ENCODE measurements at places on chromosomes 1 and 21. TPM values are rescaled to one million over a fixed set of nuclear protein-coding genes. Genes with fewer than 3 reads are reported as not detected.
A peak's percentile ranks its signal among the peaks of the same experiment; 100 is the strongest.

DNA sequence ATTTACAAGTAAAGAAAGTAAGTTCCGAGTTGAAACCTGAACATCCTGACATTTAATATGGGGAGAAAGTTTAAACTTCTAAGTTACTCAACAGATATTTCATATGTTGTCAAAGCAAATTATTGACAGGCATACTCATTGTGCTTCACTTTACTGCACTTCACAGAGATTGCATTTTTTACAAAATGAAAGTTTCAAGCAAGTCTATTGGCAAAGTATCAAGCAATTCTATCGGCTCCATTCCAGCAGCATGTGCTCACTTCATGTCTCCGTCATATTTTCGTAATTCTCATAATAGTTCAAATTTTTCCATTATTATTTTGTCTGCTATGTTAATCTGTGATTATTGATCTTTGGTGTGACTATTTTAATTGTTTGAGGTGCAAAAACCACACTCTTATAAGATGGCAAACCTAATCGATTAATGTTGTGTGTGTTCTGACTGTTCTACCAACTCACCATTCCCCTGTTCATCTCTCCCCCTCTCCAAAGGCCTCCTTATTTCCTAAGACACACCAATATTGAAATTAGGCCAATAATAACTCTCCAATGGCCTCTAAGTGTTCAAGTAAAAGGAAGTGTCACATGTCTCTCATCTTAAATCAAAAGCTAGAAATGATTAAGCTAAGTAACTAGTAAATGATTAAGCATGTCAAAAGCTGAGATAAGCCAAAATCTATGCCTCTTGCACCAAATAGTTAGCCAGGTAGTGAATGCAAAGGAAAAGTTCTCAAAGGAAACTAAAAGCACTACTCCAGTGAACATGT is 68.2 kb upstream of the BCL9 start:
- no peak for DNase-seq

- DNase-seq, result no peak
Observed at GRCh38 chr1:160567858-160568682, 11.2 kb downstream of the CD84 start.

DNA sequence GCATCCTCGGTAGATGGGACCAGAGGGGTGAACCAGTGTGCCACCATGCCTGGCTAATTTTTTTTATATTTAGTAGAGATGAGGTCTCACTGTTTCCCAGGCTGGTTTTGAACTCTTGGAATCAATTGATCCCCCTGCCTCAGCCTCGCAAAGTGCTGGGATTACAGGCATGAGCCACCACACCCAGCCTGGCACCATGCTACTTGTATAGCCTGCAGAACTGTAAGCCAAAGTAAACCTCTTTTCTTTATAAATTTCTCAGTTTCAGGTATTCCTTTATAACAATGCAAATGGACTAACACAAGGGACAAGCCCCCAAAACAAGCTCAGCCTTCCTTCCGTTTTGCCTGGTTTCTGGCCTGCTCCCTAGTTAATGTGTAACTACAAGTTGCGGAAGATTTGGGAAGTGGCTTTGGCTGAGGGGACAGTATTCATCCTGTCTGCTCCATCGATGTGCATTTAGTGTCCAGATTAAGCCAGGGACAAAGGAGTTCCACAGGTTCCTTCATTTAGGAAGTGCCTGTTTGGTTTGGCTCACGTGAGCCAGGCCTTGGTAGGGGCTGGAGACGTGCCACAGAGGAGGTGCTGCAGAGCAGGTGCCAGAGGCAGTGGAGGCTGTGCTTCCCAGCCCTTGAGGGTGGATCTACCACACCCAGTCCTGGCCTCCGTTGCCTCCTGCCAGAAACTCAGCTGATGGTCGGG is 4.4 kb downstream of the AVPR1B start:
- DNase-seq, result no peak

DNA sequence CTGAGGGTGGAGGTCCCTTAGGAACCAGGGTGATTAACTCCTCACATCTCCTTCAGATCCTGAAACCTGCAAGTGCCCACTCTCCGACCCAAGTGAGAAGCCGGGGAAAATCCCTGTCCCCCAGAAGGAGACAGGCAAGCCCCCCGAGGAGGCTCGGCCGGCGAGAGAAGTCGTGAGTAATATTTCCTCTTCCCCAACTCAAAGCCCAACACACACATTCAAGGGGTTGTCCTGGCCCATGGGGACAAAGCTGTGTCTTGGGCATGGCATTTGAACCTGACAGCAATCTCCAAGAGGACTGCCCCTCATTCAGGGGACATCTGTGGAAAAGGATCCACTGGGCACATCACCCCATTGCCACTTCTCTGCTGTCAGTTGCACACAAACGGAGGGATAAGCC is 23.6 kb downstream of the VASH2 start:
- DNase-seq, result no peak

DNA sequence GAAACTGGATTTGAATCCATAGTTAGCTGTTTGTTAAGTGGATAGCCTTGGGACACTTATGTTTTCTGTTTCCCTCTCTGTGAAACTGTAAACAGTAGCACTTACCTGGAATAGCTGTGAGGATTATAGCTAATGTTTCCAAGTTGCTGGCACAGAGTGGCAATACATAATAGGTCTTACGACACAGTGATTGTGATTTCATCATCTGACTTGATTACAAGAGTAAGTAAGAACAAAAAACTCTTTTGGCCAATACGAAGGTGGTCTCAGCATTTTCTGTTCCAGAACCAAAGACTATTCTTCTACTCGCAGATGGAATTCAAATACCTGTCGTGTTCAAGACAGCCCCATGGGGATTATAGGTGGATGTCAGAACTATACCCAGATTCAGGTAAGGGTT is 2.1 kb downstream of the C8B start:
- DNase-seq, result no peak

GRCh38 chr1:235286667-235287066 is 41.3 kb downstream of the ARID4B start:
- DNase-seq, result no peak

DNA sequence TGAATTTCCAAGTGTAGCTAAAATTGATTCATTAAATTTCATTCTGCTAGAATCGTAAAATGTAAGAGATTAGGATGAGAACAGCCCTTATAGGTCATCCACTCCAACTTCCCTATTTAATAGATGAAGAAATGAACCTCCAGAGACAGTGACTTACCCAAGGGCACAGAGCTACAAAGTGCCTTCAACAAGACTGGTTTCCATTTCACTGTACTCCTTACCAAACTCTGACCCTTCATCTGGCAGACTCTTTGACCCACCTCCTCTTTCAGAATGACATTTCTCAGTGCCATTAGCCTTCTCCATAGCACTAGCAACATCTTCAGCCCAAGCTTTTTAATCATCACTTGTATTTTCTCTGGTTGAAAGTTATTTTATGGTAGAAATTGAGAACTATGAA is 161.3 kb downstream of the NEK7 start:
- DNase-seq, result no peak

GRCh38 chr1:7640350-7640749 is 130.7 kb upstream of the VAMP3 start:
- no peak for DNase-seq

GRCh38 chr1:225891229-225891972 is 2.5 kb upstream of the LEFTY1 start:
- DNase-seq, result no peak

DNA sequence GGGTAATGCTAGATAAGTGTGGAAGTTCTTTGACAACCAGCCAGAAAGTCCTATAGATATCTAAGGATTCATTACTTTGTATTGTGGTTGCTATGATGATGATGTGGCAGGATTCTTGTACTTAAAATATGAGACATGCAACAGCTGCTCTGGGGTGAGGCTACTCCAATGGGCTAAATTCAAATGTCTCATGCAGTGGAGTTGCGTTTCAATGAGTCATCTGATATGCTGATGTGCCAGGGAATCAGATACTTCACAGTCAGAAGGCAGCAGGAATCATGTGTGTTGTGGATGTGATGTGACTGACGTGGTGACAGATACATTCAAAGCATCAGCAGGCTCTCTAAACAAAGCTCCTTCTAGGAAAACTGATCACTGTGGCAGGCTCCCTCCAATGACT is 66.5 kb downstream of the TSEN15 start:
- no peak for DNase-seq

- DNase-seq, result no peak
Observed at GRCh38 chr1:205287767-205288559, 33.6 kb downstream of the NUAK2 start.

DNA sequence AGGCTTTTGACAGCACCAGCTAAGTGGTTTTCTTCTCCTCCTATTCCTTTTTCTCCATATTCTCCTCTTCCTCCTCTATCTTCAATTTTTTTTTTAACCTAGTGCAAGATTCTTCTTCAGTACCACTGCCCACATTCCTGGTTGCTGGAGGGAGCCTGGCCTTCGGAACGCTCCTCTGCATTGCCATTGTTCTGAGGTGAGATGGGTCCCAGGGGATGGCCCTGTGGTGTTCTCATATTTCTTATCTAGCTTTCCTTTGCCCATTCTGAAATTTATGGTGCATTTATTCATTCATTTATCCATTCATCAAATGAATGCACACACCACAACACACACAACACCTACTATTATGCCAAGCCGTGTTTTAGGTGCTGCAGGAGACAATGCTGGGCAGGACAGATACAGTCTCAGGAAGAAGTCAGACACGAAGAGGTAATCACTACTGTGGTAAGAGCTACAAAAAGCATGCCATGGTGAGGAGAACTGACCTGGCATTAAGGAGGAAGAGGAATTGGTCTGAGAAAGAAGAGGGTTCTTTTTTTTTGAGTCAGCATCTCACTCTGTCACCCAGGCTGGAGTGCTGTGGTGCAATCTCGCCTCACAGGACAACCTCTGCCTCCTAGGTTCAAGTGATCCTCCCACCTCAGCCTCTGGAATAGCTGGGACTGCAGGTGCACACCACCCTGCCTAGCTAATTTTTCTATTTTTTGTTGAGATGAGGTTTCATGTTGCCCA is 47.5 kb upstream of the TDRD10 start:
- no peak for DNase-seq

GRCh38 chr1:22976461-22977243 is 4.0 kb upstream of the LACTBL1 start:
- DNase-seq, result peak; percentile 93

DNA sequence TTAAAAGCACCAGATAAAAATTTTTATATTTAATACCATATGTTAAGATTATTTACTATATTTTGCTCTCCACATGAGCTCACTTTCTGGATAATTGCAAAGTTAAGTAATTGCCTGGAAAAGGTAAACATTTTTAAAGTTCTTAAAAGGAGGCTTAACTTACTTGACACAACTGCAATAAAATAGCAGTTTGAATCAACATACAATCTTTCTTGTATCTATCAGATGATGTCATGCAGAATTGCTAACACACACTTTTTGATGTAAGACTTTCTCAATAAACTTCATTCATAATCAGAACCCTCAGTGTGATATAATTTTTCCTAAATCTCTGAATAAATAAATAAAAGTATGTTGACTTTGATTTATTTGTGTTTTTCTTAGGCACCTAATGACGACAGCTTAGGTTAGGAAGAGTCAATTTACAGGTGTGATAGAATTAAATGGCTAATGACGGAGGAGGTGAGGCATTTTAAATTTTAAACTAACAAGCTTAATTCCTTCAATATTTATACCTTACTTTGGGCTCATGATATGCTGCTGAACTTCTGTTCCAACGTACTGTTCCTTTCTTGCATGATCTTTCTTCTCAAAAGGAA is 99.5 kb downstream of the LYPLAL1 start:
- no peak for DNase-seq

GRCh38 chr1:212943393-212943710 is 7.0 kb upstream of the VASH2 start:
- no peak for DNase-seq

DNA sequence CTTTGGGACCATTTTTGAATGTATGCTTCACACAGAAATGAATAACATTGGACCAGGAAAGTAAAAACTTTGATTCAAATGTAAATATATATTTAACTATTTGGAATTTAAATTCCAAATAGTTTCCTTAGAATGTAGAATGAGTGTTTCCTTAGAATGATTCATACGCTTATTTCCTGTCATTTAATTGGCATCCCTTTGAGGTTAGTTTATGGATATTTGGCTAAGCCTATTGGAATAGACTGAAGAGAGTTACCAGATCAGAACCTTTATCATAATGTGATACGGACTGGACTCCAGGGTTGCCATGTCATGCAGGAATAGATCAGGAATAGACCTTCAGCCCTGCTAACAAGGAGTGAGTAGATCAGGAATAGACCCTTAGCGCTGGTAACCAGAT is 133.1 kb downstream of the TNNI3K start:
- no peak for DNase-seq

GRCh38 chr1:21082073-21082472 is 94.6 kb downstream of the EIF4G3 start:
- DNase-seq, result no peak

DNA sequence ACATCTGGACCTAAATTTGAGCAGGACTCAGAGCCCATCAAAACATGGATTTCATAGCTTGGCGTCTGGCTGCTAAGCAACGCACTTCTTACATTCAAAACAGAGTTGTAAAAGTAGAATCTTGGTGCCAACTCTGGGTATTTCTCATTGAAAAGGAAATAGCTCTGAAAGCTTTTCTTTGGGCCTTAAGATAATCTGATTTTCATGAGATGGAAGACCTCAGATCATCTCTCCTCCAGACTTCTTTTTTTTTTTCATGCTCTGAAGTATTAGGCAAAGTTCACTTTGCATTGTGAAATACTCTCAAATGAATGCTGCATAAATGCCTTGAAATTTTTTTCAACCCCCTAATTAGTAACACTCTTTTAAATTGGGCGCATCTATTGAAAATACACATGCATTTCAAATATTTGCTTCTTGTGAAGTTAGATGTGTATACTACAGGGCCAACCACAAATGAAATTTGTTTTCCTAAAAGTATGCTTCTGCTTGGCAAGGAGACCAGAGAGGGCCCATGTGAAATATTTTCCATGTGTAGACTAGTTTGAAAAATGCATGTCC is 4.2 kb downstream of the ADAMTS5 start:
- DNase-seq, result no peak

- DNase-seq, result no peak
Observed at GRCh38 chr1:93839753-93840152, 39.3 kb downstream of the DNTTIP2 start.

DNA sequence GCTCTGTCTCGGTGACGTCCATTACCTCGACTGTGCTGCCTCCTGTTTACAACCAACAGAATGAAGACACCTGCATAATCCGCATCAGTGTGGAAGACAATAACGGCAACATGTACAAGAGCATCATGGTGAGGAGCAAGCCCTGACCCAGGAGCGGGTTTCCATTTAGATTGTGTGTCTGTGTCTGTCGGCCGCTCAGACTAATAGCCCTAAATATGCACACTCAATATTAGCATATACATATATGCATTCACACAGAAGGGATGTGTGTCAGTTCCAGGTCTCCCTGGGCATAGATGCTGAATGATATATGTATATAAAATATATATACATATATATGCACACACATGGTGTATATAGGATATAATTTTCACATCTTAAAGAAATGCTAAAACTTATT is 111.7 kb downstream of the RGL1 start:
- DNase-seq, result no peak

GRCh38 chr1:86423473-86423872 is 498 bp upstream of the CLCA2 start:
- no peak for DNase-seq

The LCE1A gene
- total RNA-seq, result not detected

The CLDN17 gene
- total RNA-seq, result not detected

The TMPRSS15 gene
- total RNA-seq, result 0.25 TPM

The LHX8 gene
- total RNA-seq, result not detected

The KRTAP19-1 gene
- total RNA-seq, result not detected

The TMEM82 gene
- 4.7 TPM for total RNA-seq

The HSD3B1 gene
- not detected for total RNA-seq

The LIPI gene
- not detected for total RNA-seq

The FAAP20 gene
- total RNA-seq, result 128 TPM

The NHLH1 gene
- not detected for total RNA-seq

The PCAT6 gene
- total RNA-seq, result 5.0 TPM

The PLA2G2C gene
- total RNA-seq, result not detected

The HES3 gene
- 1.8 TPM for total RNA-seq

All from endodermal cell (in vitro differentiated cells).